Activated CD4-positive, alpha-beta memory T cell treated with anti-CD3 and anti-CD28 coated beads, Interleukin-2, amount 10 ng/mL, durations not matched to agents 7 days and 5 days (primary cell): ENCODE measurements at places on chromosomes 12 and 14. TPM values are rescaled to one million over a fixed set of nuclear protein-coding genes. Genes with fewer than 3 reads are reported as not detected.

Gene MYH6
- total RNA-seq, result 0.10 TPM

Gene PKP2
- total RNA-seq, result not detected

Gene OR4K13
- not detected for total RNA-seq

Gene CAPZA3
- not detected for total RNA-seq

Gene HOXC6
- total RNA-seq, result not detected

Gene CLEC6A
- not detected for total RNA-seq

Gene RPS6KA5
- 44.5 TPM for total RNA-seq

- DNase-seq, result no peak
- no peaks in the 10 kb centered on the region for H3K27me3 ChIP-seq
- H3K27ac ChIP-seq, result no peak overlapping the region
Observed at GRCh38 chr12:1056390-1056789, 65.4 kb downstream of the ERC1 start.

DNA sequence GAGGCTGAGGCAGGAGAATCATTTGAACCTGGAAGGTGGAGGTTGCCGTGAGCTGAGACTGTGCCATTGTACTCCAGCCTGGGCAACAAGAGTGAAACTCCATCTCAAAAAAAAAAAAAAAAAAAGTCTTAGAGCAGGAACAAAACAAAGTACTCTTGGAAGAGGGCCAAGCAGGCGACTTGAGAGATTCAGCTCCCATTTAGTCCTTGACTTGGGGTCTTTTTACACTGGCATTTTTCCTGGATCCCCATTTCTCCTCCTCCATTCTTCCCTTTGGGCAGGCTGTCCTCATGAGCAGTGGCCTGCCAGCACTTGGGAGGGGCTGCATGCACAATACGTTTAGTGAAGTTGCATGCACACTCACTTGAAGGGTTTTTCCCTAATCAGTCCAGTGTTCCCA, 72.9 kb downstream of the C14orf132 start:
- no peak for DNase-seq
- H3K4me3 ChIP-seq, result no peak overlapping the region
- peaks cover 3% of the 10 kb centered on the region for H3K27me3 ChIP-seq
- H3K4me1 ChIP-seq, result no peaks in the 10 kb centered on the region
- no peak overlapping the region for H3K27ac ChIP-seq

GRCh38 chr12:107558816-107559382, 126.7 kb upstream of the PWP1 start:
- no peak for DNase-seq
- H3K27me3 ChIP-seq, result no peaks in the 10 kb centered on the region
- no peaks in the 10 kb centered on the region for H3K4me1 ChIP-seq
- no peaks in the 10 kb centered on the region for H3K36me3 ChIP-seq
- no peak overlapping the region for H3K27ac ChIP-seq

GRCh38 chr12:75936515-75937440, 94.8 kb downstream of the PHLDA1 start:
- H3K4me3 ChIP-seq, result no peak overlapping the region
- peaks cover 3% of the 10 kb centered on the region for H3K27me3 ChIP-seq
- peaks cover 12% of the 10 kb centered on the region for H3K36me3 ChIP-seq

DNA sequence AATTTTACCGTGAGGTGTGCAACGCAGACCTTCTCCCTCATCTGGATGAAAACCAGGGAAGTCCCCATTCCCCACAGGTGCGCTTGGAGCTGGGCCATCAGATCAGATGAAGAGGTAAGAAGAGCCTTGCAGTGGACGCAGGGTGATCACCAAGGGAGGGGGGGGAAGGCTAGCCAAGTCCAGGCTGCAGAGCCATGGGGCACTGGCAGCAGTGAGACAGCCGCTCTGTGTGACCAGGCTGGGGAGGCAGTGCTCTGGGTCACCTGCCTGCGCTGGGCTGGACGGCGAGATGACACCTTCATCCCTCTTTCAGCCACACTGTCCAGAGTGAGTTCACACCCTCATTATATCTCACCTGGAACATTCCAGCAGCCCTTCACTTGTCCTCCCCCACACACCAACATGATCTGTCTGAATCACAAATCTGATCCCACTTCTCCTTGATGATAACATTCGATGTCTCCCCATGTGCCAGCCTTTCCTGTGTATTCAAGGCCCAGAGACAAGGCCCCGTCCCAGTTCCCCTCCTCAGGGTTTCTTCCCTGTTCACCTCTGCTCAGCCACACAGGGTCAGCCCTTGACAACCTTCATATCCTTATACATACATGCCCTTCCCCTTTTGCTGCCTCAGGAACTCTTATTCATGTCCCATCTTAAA, 65.9 kb upstream of the VASH1 start:
- no peak overlapping the region for H3K27ac ChIP-seq
- DNase-seq, result no peak
- no peaks in the 10 kb centered on the region for H3K4me1 ChIP-seq
- H3K27me3 ChIP-seq, result peaks cover 2% of the 10 kb centered on the region
- no peaks in the 10 kb centered on the region for H3K36me3 ChIP-seq

- no peak overlapping the region for H3K27ac ChIP-seq
- H3K27me3 ChIP-seq, result peaks cover 2% of the 10 kb centered on the region
- H3K36me3 ChIP-seq, result no peaks in the 10 kb centered on the region
- no peak for DNase-seq
Observed at GRCh38 chr12:82635263-82635662, 51.4 kb upstream of the TMTC2 start.

DNA sequence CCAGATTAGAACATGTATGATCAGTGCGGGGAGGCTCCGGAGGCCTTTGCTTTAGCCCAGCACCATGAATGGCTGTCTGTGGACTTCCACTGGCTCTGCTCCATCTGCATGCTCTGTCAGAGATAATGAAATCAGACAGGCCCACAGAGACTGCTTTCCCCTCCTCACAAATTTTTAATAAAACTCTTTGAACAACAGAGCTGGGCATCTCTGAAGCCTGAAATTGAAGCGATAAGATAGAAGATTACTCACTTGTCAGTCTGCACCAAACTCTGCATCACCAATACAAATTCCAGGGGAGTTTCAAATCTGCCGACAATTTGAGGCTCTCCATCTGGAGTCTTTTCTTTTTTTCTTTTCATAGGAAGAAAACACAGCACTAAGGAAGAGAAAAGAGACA, 110.0 kb downstream of the DYRK2 start:
- H3K4me3 ChIP-seq, result no peak overlapping the region
- H3K27me3 ChIP-seq, result no peaks in the 10 kb centered on the region
- DNase-seq, result no peak
- H3K4me1 ChIP-seq, result no peaks in the 10 kb centered on the region
- no peak overlapping the region for H3K27ac ChIP-seq

- no peak for DNase-seq
- no peaks in the 10 kb centered on the region for H3K27me3 ChIP-seq
- H3K27ac ChIP-seq, result peak overlapping the region; percentile 99
- H3K4me3 ChIP-seq, result peak overlapping the region; percentile 98
Observed at GRCh38 chr14:21454843-21455544, 929 bp downstream of the CHD8 start.

- no peak overlapping the region for H3K27ac ChIP-seq
- H3K4me3 ChIP-seq, result no peak overlapping the region
- DNase-seq, result no peak
Observed at GRCh38 chr12:32437095-32437515, 37.7 kb downstream of the FGD4 start.

DNA sequence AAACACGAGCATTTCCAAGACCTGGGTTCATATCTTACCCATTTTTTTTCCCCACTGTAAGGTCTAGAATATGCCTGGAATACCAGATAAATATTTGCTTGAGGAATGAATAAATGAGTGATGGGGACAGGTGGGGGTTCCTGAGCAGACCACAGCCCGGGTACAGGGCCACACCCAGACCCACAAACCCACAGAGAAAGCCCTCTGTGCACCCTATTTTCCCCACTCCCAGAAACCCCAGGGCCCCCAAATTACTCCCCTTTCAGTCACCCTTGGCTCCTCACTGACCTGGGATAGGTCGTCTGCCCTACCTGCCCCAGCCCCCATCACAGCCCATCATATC, 66.5 kb upstream of the DDX11 start:
- H3K4me1 ChIP-seq, result peaks cover 2% of the 10 kb centered on the region
- no peak overlapping the region for H3K4me3 ChIP-seq
- H3K27me3 ChIP-seq, result peaks cover under 1% of the 10 kb centered on the region
- no peak overlapping the region for H3K27ac ChIP-seq

DNA sequence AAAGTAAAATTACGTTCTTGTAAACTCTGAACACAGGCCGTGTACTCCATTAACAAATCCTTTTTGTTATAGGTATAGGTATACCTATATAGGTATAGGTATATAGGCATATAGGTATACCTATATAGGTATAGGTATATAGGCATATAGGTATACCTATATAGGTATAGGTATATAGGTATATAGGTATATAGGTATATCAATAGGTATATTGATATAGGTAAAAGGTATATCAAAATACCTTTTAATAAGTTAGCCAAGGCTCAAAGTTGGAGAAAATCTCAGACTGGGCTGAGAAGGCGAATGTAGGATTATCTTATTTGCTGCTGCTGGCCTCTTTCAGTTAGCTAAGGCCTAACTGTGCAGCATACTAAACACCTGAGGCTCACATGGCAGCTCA, 3.4 kb downstream of the SCFD1 start:
- no peak overlapping the region for H3K27ac ChIP-seq
- H3K4me3 ChIP-seq, result no peak overlapping the region
- peaks cover 40% of the 10 kb centered on the region for H3K4me1 ChIP-seq
- peaks cover 29% of the 10 kb centered on the region for H3K36me3 ChIP-seq

DNA sequence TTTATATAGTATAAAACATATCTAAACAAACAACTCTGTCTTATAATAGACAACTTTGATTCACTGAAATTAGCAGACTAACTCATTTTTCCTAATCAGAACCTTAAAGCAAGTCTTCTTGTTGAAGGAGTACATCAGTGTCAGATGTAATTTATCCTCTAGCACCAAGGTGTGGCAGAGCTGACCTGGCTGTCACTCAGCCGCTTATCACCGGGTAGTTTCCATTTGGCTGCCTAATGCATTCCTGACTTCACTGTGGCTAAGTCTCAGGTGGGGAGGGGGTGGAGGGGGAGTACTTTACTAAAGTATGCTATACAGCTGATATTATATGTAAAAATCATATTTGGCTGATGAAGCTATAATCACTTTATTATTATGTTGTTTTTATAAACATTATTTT, 339.9 kb upstream of the RGS6 start:
- no peaks in the 10 kb centered on the region for H3K27me3 ChIP-seq
- no peak overlapping the region for H3K27ac ChIP-seq
- no peak for DNase-seq
